ENCODE measurements at places on chromosomes 1 and 21.

DNA sequence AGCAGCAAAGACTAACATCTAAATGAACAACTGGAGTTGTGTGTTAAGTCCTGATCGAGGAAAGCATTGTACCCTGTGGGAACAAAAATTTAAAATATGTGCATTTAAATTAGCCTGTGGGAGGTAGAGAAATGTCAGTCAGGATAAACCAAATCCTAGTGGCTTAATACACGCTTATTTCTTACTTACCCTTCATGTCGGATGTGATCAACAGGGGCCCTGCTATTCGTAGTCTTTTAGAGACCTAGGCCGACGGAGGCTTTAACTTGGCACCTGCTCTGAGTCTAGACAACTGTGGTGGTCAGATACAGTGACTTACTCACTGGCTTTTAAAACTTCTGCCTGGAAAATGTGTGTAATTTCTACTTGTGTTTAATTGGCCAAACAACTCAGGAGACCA lies 10.2 kb downstream of the GSTM3 start:
- H3K4me1 ChIP-seq: no peaks in the 10 kb centered on the region
- no peaks in the 10 kb centered on the region for H3K36me3 ChIP-seq
- no peak for DNase-seq
- no peaks in the 10 kb centered on the region for H3K27me3 ChIP-seq
- no peak overlapping the region for H3K27ac ChIP-seq

DNA sequence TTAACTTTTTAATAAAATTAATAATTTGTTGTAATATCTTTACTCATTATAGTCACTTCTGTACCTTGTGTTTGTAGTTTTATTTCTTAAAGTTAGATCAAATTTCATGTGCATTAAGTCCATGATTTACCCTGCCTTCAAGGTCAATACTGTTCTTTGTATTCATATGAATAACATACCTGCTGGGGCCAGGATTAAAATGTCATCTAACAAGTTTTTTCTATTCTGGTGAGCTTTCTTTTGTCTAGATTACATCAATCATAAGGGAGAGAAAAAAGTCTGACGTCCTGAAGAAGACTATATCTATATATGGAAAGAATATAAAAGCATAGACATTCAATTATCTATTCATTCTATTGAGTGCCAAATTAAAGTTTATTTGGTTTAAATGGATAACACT lies 232.6 kb downstream of the COL11A1 start:
- H3K36me3 ChIP-seq: no peaks in the 10 kb centered on the region
- H3K27me3 ChIP-seq: no peaks in the 10 kb centered on the region
- no peak overlapping the region for H3K27ac ChIP-seq
- no peak overlapping the region for H3K4me3 ChIP-seq
- DNase-seq: no peak

DNA sequence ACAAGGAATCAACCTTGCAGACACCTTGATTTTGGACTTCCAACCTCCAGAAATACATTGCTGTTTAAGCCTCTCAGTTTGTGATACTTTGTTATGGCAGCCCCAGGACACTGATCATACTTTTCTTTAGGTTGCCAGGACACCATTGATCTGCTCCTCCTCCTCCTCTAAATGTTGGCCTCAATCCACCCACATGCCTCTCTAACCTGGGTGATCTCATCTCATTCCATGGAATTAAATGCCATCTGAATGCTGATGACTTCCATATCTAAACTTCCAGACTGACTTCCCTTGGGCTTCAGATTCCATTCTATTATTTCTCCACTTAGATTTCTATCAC lies 7.4 kb upstream of the PPP1R15B start:
- peaks cover 53% of the 10 kb centered on the region for H3K4me1 ChIP-seq
- peaks cover 4% of the 10 kb centered on the region for H3K36me3 ChIP-seq
- peak; percentile 55 for DNase-seq
- H3K4me3 ChIP-seq: peak overlapping the region; percentile 1
- H3K27me3 ChIP-seq: no peaks in the 10 kb centered on the region
- peak overlapping the region; percentile 91 for H3K27ac ChIP-seq

GRCh38 chr1:82400521-82400920 lies 599.8 kb downstream of the ADGRL2 start:
- DNase-seq: no peak
- no peaks in the 10 kb centered on the region for H3K36me3 ChIP-seq
- no peaks in the 10 kb centered on the region for H3K27me3 ChIP-seq
- H3K27ac ChIP-seq: no peak overlapping the region
- no peaks in the 10 kb centered on the region for H3K4me1 ChIP-seq

GRCh38 chr1:101136739-101137138 lies 100.1 kb upstream of the S1PR1 start:
- H3K27me3 ChIP-seq: no peaks in the 10 kb centered on the region
- peaks cover 6% of the 10 kb centered on the region for H3K4me1 ChIP-seq
- no peak overlapping the region for H3K27ac ChIP-seq
- H3K4me3 ChIP-seq: no peak overlapping the region

Measured in MCF 10A (cell line).